Stimulated activated CD8-positive, alpha-beta memory T cell treated with anti-CD3 and anti-CD28 coated beads, Interleukin-12 subunit alpha, Interleukin-12 subunit beta, amount 100 ng/mL, for 1 hour (primary cell): ENCODE measurements at places on chromosomes 6 and 20.

DNA sequence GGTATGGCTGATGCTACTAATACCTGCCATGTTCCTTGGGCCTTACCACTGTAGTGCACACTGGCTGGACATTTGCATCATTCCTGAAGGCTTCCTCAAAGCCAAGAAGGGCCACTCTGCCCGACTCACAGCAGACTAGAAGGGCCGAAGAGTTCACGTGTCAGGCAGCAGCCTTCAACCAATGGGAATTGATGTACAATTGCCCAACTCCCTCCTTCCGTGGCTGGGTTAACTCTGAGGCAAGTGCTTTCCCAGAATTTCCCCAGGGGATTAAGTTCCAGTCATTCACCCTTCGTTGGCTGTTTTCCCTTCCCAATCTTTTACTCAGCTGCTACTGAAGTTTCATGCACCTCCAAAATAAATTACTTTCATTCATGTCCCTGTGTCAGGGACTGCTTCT lies 29.8 kb downstream of the PSMB9 start:
- no peak for DNase-seq

GRCh38 chr6:86856379-86856778 lies 80.9 kb upstream of the HTR1E start:
- no peak for DNase-seq

DNA sequence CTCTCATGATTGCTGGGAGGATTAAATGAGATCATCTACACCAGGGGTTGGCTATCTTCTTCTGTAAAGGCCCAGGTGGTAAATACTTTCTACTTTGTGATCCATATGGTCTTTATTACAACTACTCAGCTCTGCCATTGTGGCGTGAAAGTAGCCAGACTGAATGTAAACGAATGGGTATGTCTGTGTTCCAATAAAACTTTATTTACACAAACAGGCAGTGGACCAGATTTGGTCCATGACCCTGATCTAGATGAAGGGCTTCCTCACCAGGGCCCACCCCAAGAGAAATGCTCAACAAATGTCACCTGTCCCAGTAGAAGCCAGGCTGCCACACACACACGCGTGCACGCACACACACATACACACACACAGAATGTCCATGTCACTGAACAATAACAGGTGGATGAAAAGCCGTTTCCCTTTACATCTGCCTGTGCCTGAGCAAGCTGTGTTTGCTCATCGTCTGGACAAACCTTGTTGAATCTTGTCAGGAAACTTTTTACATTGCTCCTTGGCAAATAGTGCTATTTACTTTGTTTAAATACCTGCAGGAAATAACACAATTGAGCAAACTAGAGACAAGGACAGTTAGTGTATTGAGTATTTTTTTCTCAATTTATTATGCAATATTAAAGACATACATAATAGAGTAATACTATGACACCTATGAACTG lies 114.3 kb downstream of the EYA2 start:
- no peak for DNase-seq

GRCh38 chr6:30763618-30764489 lies 19.5 kb upstream of the IER3 start:
- DNase-seq: no peak

DNA sequence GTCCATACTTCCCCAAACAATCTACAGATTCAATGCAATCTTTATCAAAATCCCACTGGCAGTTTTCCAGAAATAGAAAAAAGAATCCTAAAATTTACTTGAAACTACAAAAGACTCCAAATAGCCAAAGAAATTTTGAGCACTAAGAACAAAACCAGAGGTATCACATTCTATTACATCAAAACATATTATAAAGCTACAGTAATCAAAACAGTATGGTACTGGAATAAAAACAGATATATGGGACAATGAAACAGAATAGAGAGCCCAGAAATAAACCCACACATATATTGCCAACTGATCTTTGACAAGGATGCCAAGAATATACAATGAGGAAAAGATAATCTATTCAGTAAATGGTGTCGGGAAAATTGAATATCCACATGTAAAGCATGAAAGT lies 46.0 kb upstream of the FBXO30 start:
- no peak for DNase-seq

DNA sequence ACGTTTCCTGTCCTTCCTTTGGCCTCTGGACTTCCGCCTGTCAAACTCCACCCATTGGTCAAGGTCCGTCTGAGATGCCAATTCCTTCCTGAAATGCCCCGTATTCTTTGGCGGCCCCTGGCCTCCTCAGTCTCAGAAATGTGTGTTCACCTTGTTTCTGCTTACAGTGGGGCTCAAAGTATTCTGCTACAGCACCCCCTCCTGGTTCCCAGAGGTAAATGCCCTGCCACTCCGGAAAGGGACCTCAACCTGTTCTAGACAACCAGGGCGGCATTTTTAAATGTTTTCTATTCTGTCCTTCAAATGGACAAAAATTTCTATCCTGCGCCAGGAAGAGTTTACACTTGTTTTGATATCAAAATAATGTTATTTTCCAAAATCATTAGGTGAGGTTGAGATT lies 12.1 kb upstream of the PAX1 start:
- no peak for DNase-seq

DNA sequence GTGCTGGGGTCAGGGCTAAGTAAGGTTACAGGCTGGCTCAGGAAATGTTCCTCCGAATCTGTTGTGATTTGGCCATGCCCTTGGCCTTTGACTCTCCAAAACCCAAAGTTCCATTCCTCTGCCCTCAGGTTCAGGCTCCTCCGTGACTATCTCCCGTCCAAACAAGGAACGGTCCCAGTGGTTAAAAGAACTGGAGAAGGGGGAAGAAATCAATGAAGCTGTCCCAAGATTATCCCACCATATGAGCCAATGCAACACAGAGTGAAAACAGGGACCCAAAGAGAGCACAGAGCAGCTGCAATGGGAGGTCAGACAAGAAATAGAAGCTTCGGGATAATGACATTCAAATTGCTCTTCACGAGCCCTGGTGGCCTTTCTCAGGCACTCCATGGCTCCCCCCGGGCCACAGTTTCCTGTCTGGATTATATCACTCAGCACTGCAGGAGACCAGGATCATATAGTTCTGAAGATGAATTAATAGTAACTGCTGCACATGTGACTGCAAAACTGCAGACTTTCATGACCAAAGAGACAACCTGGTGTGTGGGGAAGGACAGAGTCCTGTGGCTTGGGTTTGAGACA lies 211.3 kb downstream of the ZNF217 start:
- DNase-seq: no peak

GRCh38 chr6:161543684-161544309 lies 269.9 kb upstream of the AGPAT4 start:
- no peak for DNase-seq
